CD8-positive, alpha-beta memory T cell (primary cell): ENCODE measurements at places on chromosomes 12 and 14. TPM values are rescaled to one million over a fixed set of nuclear protein-coding genes. Genes with fewer than 3 reads are reported as not detected.

The MIPOL1 gene
- total RNA-seq = not detected

The SYNDIG1L gene
- not detected for total RNA-seq

The DTX1 gene
- 2.2 TPM for total RNA-seq

The IFNG-AS1 gene
- 0.95 TPM for total RNA-seq

The DYRK4 gene
- 29.5 TPM for total RNA-seq

The PTGES3 gene
- total RNA-seq = 437 TPM

The TMEM229B gene
- total RNA-seq = 4.4 TPM

DNA sequence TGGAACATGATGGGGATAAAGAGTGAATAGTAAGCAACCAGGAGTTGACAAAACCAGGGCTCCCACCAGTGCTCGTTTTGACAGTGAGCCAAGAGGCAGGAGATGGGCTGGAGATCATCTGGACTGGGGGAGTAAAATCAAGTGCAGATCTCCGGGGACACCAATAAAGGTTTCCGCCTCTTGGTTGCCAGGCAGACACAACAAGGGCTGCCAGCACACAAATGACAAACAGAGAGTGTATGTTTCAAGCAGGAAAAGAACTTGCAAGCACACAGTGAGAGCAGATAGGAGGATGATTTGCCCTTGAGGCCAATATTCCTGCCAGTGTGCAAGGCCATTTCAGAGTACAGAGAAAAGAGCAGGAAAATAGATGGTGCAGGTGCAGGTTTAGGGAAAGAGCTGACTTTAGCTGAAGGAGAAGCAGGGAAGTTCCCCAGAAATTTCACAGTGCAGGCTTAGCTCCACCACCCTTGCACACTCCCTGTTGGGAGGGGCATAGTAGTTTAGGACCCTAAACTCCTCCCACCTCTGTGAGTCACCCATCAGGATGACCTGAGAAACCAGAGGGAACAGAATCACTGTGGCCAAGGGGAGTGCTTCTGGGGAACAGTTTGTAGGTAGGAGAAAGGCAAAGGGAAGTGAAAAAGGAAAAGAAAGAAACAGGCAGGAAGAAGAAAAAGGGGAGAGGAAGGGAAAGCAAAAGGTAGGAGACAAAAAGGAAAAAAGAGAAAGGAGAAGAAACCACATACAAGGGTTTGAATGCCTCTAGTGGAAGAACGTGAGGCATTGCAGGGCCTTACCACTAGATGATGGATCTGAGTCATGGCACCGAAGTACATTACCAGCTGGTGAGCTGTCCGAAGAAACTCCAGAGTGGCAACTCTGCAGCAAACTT lies 404.4 kb downstream of the SLC6A15 start:
- no peak overlapping the region for H3K27ac ChIP-seq
- no peak for DNase-seq
- H3K27me3 ChIP-seq = no peaks in the 10 kb centered on the region
- no peaks in the 10 kb centered on the region for H3K36me3 ChIP-seq
- no peak overlapping the region for H3K4me3 ChIP-seq

- no peak overlapping the region for H3K27ac ChIP-seq
- DNase-seq = no peak
- H3K36me3 ChIP-seq = no peaks in the 10 kb centered on the region
These were observed 5.9 kb downstream of the TOMM20L start for GRCh38 chr14:58401587-58401986.

DNA sequence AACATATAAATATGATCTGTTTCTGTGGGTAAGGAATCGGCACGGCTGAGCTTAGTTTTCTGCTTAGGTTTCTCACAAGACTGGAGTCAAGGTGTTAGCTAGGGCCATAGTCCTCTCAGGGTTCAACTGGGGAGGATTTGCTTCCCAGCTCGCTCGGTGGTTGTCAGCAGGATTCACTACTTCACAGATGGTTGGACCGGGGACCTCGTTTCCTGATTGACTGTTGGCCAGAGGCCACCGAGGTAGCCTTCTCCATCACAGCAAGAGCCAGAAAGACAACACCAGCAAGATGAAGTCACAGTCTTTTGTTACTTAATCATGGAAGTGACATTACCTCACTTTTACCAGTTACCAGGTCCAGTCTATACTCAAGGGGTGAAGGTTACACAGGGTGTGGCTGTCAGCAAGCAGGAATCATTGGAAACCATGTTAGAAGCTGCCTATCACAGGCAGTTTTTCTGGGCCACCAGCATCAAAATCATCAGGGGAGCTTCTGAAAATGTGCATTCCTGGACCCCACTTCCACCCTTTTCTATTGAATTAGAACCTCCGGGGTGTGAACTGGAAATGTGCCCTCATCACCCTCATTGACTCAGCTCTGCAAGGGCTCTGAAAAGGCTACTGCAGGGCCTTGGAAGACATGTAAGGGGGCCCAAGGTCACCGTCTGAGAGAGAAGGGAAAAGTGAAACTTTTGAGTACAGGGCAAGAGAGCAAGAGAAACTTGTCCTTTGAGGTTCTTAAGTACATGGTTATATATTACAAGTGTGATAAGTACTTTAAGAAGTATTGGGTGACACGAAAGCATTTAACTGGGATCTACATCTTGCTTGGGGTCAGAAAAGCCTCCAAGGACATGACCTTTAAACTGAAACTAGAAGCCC lies 10.9 kb downstream of the COPS7A start:
- H3K27ac ChIP-seq = no peak overlapping the region
- DNase-seq = no peak

GRCh38 chr14:79044894-79045624 lies 874.9 kb downstream of the NRXN3 start:
- H3K36me3 ChIP-seq = no peaks in the 10 kb centered on the region
- no peaks in the 10 kb centered on the region for H3K27me3 ChIP-seq
- no peak overlapping the region for H3K27ac ChIP-seq
- H3K4me3 ChIP-seq = no peak overlapping the region

GRCh38 chr12:56775638-56776037 lies 12.5 kb downstream of the HSD17B6 start:
- no peaks in the 10 kb centered on the region for H3K36me3 ChIP-seq
- H3K27ac ChIP-seq = no peak overlapping the region
- DNase-seq = no peak

DNA sequence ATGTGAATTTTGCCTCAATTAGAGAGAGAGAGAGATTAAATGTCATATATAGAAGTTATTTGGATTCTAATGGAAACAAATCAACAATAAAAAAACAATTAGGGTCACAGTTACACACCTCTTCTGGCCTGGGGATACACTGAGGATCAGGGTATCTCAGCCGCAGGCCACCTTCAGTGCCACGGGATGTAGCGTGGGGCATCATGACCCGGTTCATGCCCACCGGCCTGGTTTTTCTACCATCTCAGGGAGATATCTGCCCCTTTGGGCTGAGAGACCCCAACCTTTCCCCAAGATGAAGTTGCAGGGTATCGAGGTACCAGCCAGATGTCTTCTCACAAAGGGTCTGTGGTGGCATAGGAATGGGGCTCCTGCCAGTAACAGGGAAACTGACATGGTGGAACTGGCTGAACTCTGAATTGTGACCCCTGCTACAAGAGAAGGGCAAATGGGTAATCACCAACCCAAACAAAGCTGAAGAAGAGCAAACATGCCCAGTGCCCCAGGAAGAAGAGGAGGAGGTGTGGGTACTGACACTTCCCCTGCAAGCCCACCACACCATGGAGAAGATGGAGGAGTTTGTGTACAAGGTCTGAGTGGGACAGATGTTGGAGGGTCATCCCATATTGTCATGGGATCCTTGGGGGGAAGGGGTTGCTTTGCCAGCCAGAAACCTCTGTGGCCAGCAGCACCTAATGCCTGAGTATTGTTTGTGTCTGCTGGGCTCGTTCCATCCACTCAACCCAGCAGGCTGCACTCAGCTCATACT lies 19.5 kb downstream of the SERPINA3 start:
- H3K27me3 ChIP-seq = no peaks in the 10 kb centered on the region
- no peak overlapping the region for H3K4me3 ChIP-seq
- no peak for DNase-seq
- H3K4me1 ChIP-seq = no peaks in the 10 kb centered on the region

- peaks cover 41% of the 10 kb centered on the region for H3K36me3 ChIP-seq
- DNase-seq = no peak
- no peak overlapping the region for H3K4me3 ChIP-seq
These were observed 9.9 kb downstream of the ZNF410 start for GRCh38 chr14:73896521-73896920.

DNA sequence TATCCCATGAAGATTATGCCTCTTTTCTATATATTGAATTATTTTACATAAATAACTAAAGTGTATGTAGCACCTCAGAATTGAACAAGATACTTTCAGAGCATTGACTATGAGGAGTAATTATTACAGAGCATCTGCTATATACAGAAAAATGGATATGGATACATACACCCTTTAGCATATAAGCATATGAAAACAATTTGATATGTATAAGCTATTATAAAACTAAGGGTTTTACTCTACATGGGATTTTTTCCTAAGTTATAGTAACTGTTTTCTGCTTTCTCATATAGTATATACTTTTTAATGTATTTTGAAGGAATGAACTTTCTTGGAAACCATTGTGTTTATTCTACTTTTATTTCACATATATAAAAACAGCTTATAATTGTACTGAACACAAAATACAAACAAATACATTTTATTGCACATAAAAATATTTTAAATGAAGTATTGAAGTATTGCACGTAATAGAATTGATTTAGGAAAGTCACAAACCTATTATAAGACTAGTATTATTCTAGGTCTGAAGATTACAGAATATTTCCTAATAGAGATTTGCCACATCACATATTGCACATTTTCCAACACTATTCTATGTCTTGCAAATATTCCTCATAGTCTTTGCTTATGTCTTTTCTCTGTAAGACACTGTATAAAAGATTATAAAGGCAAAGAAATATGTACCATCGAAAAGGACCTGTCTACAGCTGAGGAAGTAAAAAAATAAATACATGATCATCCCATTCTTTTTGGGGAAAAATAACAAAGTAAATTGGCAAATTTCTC lies 8.4 kb downstream of the CD69 start:
- H3K4me1 ChIP-seq = peaks cover 61% of the 10 kb centered on the region

DNA sequence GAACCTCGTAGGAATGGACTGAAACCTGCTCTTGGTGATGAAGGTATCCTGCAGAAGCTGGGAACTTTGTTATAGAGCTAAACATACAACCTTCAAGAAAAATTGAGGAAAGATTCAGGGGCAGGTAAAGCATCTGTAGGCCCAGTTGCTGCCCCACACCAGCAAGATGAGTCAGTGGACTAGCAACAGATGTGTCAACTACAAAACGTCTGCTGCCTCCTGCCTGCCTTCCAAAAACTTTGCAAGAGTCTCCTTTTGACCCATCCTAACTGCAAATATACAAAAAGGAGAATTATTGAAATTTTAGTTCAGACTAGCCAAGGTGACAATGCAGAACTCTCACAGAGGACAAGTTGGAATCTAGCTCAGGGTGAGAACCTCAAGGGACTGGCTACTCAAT lies 60.9 kb upstream of the TMTC1 start:
- DNase-seq = no peak
- H3K36me3 ChIP-seq = no peaks in the 10 kb centered on the region
- no peaks in the 10 kb centered on the region for H3K27me3 ChIP-seq
- no peaks in the 10 kb centered on the region for H3K4me1 ChIP-seq
- H3K4me3 ChIP-seq = no peak overlapping the region
- H3K27ac ChIP-seq = no peak overlapping the region

DNA sequence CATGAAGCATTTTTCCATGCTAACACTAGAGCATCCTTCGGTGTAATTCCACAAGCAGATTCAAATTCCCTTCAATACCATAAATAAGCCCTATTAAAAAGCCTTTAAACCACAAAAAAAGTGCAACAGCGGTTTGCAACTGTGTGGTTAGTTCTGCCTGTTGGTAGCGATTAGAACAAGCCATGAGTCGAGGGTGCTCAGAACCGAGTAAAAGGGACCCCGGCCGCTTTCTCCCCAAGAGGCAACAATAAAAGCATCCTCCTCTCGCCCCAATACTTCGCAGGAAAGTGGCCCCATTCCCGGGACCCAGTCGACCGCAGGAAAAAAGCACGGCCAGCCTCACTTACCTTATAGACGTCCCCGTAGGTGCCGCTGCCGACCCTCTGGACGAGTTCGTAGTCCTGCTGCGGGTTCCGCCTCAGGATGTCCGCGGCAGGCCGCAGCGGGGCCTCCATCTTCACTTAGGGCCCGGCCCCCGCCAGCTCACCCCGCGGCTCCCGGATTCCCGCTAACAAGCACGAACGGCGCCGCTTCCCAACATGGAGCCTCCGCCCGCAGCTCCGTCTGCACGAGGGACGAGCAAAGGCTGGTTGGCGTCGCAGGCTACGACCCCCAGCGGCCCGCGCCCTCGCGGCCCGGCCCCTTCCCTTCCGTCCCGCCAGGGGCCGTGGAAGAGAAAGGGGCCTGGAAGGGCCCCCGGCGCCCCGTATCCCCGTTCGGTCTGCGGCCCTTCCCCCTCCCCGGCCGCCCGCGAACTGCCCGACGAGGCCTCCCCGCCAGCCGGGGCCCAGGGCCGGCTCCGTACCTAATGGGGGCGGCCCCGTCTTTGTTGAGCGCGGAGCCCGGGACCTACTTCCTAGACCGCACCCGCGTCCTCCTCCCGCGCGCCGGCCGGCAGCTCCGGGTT lies 521 bp downstream of the MAP4K5 start:
- H3K27me3 ChIP-seq = no peaks in the 10 kb centered on the region
- H3K4me3 ChIP-seq = peak overlapping the region; percentile 74
- H3K36me3 ChIP-seq = no peaks in the 10 kb centered on the region
- peaks cover 44% of the 10 kb centered on the region for H3K4me1 ChIP-seq

GRCh38 chr12:60494244-60494643 lies 898.4 kb downstream of the SLC16A7 start:
- no peaks in the 10 kb centered on the region for H3K27me3 ChIP-seq
- no peaks in the 10 kb centered on the region for H3K4me1 ChIP-seq
- no peaks in the 10 kb centered on the region for H3K36me3 ChIP-seq
- no peak for DNase-seq

DNA sequence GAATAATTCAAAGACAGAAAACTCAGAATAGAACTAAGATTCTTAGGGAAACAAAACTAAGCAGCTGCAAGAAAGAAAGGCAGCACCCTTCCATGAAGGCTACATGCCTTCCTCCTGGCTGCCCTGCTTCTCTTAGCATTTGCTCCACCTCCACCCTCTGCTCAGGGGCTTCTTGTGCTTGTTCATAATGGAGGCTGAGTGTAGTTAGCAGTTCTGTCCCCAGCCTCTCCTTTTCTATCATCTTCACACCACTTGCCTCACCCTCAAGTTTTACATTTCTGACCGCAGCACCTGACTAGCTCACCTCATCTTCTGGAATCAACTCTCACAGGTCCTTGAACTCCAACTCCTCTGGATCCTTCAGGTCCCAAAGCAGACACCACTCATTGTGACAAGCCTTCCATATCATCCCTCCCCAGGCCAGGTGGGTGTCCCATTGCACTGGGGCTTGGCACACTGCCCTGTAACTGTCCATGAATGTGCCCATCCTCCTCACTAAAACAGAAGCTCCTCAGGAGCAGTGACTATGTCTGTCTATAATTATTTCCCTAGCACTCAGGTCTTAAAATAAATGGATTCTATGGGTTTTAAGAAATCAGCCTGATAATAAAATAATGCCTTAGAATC lies 139.1 kb downstream of the TMTC1 start:
- no peaks in the 10 kb centered on the region for H3K36me3 ChIP-seq
- H3K4me3 ChIP-seq = no peak overlapping the region
- H3K27ac ChIP-seq = no peak overlapping the region
- no peaks in the 10 kb centered on the region for H3K4me1 ChIP-seq
- no peaks in the 10 kb centered on the region for H3K27me3 ChIP-seq

- H3K27me3 ChIP-seq = peaks cover 3% of the 10 kb centered on the region
- H3K4me1 ChIP-seq = peaks cover 16% of the 10 kb centered on the region
- no peaks in the 10 kb centered on the region for H3K36me3 ChIP-seq
- no peak overlapping the region for H3K27ac ChIP-seq
- H3K4me3 ChIP-seq = no peak overlapping the region
- DNase-seq = no peak
These were observed 8.3 kb upstream of the RNASE4 start for GRCh38 chr14:20676072-20676471.
